Omental fat pad (tissue), 4 donors: ENCODE measurements at places on chromosomes 5 and 9. TPM values are rescaled to one million over a fixed set of nuclear protein-coding genes. Genes with fewer than 3 reads are reported as not detected.

DNA sequence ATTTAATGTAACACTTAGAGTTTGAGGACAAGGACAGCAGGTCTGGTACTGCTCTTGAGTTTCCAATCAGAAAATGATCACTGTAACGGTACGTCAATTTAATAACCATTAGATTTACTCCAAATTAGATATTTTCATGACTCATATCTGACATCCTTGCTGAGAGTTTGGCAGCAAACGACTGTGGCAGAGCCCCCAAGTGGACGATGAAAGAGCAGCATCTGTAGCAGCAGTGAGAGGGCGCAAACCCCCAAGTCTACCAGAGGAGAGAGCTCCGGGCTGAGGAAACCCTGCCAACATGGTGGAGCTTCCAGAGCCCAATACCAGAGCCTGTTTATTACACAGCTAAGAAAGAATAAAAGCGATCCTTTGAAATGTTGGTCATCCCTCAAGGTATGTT is 73.2 kb upstream of the EPB41L4A start:
- no peak for DNase-seq

- DNase-seq: no peak
Measured at GRCh38 chr5:62791059-62791458, 212.4 kb downstream of the LRRC70 start.

The CDC25C gene
- 0.72 TPM for total RNA-seq

DNA sequence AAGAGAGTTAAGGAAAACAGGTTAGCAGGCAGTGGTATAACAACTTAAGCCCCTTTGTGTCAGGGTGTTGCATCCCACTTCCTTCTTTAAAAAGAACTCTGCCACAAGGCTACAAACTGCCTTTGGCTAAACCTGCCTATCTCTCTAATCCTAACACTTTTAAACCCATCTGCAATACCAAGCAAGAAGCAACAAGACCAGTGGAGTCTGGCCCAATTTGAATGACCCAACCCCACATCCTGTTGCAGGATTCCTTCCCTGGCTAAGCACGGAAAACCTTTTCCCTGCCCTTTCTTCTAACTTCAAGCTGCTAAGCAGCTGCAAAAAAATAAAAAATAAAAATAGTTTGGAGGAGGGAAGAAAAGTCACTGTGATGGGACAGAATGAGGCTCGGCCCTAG is 27.1 kb downstream of the ABCA1 start:
- DNase-seq: no peak

DNA sequence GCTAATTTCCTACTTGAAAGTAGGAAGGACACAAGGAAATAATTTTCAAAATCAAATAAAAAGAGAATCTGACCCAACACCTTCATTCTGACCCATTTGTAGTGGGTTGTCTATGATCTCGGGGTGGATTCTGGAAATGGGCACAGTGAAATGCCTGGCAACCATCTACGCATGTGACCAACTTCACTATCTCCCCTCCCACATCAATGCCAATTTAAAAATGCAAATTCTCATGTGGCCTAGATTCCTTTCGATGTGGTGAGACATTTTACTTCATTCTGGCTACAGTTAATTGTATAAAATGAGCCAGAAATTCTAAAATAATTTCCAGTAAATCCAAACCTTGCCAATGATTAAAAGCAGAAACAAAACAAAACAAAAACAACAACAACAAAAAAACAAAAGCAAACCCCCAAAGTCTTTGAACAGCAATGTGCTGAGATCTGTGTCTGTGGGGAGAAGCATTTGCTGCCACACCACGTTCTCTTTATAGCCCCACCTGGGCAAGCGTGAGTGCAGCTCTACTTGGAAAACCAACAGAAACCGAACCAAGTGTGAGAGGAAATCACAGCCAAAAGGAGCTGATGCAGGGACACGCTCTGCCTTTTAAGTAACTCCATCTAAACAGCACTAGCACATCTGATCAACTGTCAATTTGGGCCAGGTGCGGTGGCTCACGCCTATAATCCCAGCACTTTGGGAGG is 59.0 kb downstream of the USP20 start:
- no peak for DNase-seq

DNA sequence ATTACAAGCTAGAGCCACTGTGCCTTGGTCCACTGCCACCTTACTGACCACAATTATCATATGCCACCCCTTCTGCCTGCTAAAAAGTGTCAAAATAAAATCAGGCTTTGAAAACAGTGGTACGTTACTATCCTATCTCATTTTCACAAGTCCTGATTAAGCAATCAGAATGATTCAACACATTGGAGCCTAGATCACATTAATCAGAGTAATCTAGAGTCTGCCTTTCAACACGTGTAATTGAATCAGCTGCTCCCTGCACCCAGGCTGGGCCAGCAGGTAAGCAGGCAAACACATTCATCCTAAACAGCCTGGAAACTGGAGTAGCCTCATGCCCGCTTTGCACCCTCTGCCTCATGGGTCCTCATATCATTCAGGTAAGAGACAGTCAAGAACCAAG is 186.2 kb downstream of the DCP2 start:
- DNase-seq: peak; percentile 27

DNA sequence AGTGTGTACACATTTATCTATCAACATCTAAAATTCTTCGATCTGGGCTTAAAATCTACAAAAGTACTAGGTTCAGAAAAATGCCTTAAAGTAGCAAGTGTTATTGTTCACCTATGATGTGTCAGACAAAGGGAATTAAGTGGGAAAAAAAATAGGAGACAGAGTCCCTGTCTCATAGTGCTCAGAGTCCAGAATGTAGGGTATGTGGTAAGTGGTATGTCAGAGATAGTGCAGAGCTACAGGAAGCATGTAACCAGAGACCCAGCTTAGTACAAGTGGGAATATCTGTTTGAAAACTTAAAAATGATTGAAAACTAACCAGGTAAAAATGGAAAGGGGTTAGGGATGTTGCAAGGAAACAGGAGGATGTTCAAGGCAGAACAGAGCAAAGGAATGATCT is 482.8 kb downstream of the ELAVL2 start:
- DNase-seq: no peak

The PCDHB10 gene
- total RNA-seq: 1.0 TPM
